ENCODE measurements at places on chromosomes 13 and 19.

GRCh38 chr13:36850790-36851438 is 31.9 kb downstream of the RFXAP start:
- DNase-seq = no peak

DNA sequence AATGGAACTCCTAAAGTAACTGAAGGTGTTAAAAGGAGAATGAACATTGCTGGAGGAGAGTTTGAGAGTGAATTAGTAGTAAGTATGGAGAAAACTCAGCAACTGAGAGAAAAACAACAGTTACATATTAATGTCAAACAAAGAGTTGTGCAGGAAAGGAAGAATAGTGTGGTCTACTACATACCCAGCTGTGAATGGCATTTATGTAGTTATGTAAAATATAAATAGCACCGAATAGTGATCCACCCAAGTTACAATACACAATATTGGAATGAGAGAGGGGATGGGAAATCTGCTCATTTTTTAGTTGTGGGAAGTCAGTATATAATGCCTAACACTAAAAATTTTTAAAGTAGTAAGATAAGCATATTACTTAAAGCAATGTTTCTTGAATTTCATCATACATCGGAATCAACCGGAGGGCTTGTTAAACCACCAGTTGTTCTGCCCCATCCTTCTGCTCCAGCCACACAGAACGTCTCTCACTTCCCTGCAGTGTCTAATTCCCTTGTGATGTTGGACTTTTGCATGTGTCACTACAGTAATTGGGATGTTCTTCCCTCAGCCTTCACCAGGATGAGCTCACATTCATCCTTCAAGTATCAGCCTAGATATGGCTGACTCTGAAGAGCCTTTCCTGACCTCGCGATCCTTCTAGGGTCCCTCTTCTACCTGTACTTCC is 11.5 kb downstream of the CCDC70 start:
- DNase-seq = no peak

GRCh38 chr13:32669030-32669646 is 82.9 kb downstream of the PDS5B start:
- DNase-seq = peak; percentile 52

- no peak for DNase-seq
Observed at GRCh38 chr19:29372461-29372860, 153.3 kb upstream of the VSTM2B start.

DNA sequence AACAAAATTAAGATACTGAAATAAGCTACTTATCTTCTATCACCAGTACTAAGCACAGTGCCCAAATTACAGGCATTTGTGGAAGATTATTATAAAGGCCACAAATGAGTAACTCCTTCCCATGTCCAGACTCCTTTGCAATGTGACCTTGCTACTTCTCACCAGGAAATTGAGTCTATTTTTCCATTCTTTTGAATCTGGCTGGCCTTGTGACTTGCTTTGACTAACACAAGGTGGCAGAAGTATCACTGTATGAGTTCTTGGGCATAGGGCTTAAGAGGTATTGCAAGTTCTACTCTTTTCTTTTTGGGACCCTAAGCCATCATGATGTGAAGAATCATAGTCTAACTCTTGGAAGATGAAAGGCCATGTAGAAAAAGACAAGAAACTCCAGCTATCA is 49.9 kb downstream of the UGGT2 start:
- DNase-seq = peak; percentile 5

GRCh38 chr13:77492982-77493381 is 42.5 kb upstream of the SCEL start:
- no peak for DNase-seq

- no peak for DNase-seq
Observed at GRCh38 chr13:41973247-41973741, 12.4 kb upstream of the VWA8 start.

DNA sequence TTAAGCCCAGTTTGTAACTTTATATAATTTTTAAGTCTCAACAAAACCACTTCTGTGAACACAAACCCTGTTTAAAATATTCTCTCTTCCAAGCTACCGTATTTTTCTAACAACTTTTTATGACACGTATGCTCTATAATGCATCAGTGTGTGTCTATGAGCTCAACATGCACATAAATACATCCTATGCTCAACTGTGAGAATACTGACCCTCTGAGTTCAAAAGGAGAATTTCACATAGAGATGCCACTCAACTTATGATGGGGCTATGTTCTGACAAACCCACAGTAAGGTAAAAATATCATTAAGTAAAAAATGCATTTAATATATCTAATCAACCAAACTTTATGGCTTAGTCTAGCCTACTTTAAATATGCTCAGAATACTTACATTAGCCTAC is 1139.7 kb upstream of the SPRY2 start:
- no peak for DNase-seq

GRCh38 chr13:63972328-63972727 is 2556.7 kb upstream of the PCDH20 start:
- peak; percentile 12 for DNase-seq

- DNase-seq = peak; percentile 89
Observed at GRCh38 chr19:9674663-9675357, at the start of gene ZNF562. Gene ZNF562, minus strand, starts transcription at chr19:9675100. Its CDS starts 14,356 bp downstream, at chr19:9660744.

DNA sequence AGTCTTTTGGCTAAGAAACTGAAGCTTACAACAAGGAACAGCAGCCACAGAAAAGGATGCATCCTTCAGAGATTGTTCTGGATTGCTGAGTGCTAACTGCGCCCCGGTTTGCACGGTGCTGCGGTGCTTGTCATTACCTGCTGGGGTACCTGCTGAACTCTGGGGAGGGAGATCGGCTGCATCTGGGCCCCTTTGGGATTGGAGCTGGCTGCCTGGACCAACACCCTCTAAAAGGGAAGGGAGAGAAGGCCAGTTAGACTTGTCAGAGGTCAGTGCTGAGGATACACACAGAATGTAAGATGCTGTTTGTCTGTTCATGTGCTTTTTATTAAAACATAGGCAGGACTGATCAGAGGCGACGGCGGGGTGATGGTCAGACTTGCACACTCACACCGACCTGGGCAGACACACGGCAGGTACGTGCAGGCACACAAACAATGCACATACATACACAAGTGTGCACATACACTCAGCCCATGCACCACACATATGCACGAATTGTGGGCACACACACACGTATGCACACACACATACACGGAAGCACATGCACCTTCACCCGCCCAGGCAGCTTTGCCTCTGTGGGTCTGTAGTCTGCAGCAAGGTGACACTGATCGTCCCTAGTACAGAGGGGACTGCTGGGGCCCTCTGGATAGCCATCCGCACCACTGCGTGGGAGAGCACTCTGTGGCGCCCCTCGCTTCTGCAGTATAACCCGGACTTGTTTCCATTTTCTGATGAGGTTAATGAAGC is 66.1 kb downstream of the RFX2 start:
- no peak for DNase-seq

Data from fibroblast of skin of back (primary cell).